ENCODE measurements at places on chromosomes 7 and 10. TPM values are rescaled to one million over a fixed set of nuclear protein-coding genes. Genes with fewer than 3 reads are reported as not detected.

The CPED1 gene
- not detected for total RNA-seq

The RBM20 gene
- 0.40 TPM for total RNA-seq

The ZWINT gene
- total RNA-seq = 80.8 TPM

The OR2A42 gene
- total RNA-seq = not detected

The ACTL6B gene
- total RNA-seq = not detected

The ODAD2 gene
- total RNA-seq = 0.55 TPM

DNA sequence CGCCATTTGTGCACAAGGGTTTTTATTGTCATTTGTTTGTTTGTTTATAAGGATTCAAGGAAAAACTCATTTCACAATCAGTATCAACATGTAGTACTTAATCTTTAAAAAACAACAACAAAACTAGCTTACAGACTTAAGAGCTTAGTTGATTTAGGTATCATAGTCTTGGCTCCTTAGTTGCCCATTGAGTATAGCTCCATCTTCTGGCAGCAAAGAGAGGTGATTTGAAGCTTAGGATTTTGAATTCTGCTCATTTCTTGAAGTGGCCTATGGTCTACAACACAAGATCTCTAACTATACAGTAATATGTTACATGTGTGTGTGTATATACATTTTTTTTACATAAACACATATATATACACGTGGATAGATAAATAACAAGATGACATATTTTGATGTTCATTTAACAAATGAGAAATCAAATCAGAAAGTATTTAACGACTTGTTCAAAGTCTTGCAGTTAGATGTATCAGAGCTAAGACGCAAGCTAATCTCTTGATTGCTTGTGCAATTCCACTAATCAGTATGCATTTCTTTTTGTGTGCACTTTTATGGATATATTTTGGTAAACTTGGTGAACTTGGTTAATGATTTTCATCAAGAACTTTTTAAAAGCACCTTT is 307.3 kb downstream of the CAMK1D start:
- DNase-seq = no peak

DNA sequence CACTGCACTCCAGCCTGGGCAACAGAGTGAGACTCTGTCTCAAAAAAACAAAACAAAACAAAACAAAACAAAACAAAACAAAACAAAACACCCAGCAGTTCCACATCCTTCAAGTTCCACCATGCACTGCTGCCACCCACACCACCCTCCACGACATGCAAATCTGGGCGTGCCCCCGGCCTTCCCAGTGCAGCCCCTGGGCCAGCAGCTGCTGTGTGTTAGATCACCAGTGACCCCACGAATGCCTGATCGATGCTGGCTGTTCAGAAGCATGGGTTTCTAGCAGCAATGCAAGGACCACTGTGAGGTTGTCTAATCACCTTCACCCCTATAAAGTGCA is 36.3 kb downstream of the ELFN1 start:
- no peak for DNase-seq

GRCh38 chr10:43355749-43356371 is 15.6 kb upstream of the FXYD4 start:
- peak; percentile 29 for DNase-seq

GRCh38 chr10:63320683-63321082 is 145.1 kb downstream of the JMJD1C start:
- no peak for DNase-seq

DNA sequence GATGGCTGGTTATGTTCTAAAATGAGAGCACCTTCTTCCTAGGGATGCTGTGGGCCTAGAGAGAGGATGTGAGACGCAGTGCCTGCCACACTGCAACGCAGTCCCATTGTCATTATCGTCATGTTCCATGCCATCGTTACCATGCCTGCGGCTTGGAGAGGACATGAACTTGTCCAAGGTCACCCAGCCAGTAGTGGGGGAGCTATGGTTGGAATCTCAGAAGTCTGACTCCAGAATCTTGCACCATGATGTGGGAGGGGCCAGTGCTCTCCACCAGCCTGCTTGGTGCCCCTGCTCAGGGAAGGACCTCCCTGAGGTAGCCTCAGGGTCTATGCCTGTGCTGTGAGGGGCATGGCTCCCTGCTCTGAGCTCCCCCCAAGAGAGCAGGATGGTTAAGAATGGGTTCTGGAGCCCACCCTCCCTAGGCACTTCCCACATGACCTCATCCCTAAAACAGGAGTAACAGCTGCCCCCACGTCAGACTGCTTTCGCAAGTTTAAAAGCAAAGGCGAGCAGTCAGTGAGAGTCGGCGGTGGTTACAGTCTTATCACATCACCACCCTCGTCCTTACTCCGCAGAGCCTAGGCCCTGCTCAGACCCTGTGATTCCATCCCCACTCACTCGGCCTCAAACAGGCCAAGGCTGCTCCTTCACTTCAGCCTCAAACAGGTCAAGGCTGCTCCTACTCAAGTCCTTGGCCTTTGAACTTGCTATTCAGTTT is 50.4 kb downstream of the HABP2 start:
- DNase-seq = no peak

DNA sequence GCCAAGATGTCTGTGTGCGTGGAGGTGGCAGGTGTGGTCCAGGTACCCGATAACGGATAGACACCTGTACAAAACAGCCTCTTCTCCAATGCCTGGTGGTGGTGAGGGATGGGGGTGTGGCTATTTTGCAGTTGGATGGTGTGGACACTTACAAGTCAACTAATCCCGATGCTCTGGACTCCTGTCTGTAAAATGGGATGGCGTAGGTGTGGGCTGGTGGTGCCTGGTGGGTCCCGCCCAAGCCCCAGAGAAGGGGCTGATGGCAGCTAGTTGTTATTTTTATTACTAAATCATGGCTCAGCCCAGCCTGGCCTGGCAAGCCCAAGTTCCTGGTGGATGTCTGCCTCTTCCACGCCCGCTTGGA is 22.3 kb downstream of the GTF2IRD1 start:
- no peak for DNase-seq

DNA sequence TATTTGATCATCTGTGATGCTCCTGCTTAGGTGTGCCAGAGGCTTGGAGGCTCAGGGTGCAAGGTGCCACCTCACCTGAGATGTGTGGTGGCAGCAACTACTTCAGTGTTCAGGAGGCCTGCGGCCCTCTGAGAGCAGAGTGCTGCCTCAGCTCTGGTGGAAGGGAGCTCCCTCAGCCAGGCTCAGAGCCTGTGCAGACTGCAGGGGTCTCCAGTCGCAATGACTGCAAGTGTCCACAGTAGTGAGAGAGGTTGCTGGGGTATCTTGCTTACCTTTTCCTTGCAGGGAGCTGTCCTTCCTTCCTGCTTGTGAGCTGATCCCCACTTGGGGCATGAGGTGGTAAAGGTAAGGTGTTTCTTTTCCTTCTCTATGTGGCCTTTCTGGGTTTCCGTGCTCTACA is 131.0 kb upstream of the GAD2 start:
- DNase-seq = no peak

DNA sequence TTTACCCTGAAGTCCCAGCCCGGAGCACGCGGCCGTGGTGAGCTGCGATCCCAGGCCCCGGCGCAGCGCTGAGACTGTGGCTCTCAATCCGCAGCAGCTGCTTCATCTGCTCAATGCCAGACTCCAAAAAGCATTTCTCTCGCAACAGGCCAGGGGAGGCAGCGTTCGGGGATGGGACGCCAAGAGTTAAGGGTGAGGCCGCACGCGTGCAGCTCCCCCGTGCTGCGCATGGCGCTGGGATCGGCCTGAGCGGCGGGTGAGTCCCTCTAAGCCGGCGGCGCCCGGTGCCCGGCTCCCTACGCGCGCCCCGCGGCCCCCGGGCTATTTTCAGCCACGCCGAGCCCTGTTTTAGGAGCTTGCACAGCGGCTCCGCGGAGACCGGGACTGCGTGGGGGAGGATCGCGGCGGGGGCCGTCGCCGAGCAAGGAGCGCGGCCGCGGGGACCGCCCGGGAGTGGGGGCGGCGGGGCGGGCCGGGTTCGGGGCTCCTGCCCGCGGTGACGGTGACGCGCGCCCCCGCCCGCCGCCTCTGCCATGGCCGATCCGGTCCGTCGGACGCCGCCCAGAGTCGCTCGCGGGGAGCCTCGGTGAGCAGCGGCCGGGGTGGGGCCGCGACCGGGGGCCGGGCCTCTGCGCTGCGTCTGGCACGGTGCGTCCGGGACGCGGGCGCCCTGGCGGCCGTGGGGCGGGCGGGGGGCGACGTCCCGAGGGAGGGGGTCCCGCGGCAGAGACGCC is 29.4 kb upstream of the JAKMIP3 start:
- no peak for DNase-seq

- DNase-seq = no peak
These were observed 5.3 kb upstream of the ALDH18A1 start for GRCh38 chr10:95661818-95662217.

- DNase-seq = no peak
These were observed 1239.2 kb downstream of the REEP3 start for GRCh38 chr10:64760371-64760770.

DNA sequence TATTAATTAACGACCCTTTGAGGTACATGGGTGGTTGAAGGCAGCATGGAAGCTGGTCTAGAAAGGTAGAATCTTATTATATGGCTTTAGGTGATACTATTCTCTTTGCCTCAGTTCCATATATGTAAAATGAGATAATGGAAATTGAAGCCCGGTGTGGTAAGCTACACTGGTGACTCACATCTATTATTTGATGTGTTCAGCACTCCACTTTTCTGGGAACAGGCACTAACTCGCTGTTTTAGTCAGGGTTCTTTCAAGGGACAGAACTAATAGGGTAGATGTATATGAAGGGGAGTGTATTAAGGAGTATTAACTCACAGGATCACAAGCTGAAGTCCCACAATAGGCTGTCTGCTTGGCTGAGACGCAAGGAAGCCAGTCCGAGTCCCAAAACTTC is 4.4 kb upstream of the TRUB1 start:
- peak; percentile 12 for DNase-seq

DNA sequence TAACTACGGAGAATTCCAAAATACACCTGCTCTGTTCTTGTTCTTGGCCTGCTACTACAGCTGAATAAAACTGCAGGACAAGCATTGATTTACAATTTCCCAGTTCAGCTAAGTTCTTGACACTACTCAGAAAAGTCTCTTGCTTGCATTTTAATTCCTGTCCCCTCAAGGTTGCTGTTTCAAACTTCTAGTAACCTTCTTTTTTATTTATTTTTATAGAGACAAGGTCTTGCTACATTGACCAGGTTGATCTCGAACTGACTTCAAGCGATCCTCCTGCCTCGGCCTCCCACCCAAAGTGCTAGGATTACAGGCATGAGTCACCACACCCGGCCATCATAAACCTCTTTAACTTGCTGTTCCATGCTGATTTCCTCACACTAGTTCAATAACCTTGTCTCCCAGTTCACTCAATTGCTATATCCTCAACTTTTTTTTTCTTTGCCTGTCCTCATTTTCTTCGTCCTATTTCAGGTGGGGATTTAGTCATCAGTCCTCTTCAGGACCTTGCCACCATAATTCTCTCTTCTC is 79.9 kb downstream of the ARHGAP21 start:
- no peak for DNase-seq

GRCh38 chr10:43976292-43976691 is 327.6 kb upstream of the ZNF32 start:
- no peak for DNase-seq

- no peak for DNase-seq
These were observed 211.4 kb downstream of the HERPUD2 start for GRCh38 chr7:35483568-35483967.
